Uterus (tissue), 4 donors: ENCODE measurements at places on chromosomes 4 and X. TPM values are rescaled to one million over a fixed set of nuclear protein-coding genes. Genes with fewer than 3 reads are reported as not detected.

DNA sequence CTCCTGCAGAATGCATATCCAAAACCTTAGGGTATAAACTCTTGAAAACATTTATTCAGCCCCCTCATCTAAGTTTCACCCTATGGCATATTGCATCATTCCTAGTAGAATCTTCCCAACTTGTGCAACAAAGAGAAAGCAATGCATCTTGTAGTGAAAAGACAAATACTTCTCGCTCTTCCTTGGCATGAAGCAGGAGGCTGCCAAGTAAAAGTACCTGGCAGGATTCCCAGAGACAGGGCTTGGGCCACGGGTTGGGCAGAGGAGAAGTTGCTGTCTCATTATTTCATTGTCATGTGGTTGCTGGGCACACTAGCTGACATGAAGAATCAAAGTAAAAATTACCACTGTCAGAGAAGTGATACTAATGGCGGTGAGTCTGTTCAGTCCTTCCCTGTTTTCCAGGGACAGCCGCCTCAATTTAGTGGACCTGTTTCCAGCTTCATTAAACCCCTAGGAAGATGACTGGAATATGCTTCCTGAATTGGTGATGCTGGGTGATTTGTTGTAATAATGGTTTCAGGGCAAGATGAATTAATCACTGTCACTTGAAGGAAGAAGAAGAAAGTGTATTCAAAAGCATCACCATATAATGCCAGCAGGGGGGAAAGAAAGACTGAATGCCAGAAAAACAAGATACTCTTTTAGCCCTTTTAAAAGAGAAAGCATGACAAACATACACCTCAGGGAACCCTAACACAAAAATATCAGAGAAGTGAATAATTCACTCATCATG, 380.5 kb upstream of the IGFBP7 start:
- no peak for DNase-seq

DNA sequence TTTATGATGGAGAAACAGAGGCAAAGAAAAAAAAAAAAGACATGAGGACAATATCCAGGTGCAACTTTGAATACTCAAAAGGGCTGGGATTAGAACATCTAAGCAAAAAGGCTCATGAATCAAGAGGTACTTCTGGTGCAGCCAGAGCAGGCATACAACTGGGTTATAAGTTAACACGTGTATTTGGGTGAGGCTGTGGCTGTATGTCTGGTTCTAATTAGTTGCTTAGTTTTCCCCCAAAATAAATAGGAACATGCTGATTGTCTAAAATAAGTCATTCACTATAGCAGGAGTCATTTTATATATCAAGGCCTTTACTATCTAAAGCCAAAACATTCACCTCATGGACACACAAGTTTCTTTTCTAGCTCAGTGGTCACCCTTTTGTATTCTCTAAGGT, 20.2 kb downstream of the NHS start:
- DNase-seq, result no peak

- no peak for DNase-seq
These were observed 17.9 kb upstream of the PDE5A start for GRCh38 chr4:119646347-119647071.

GRCh38 chr4:76588274-76588673, 153.2 kb downstream of the SHROOM3 start:
- DNase-seq, result no peak

DNA sequence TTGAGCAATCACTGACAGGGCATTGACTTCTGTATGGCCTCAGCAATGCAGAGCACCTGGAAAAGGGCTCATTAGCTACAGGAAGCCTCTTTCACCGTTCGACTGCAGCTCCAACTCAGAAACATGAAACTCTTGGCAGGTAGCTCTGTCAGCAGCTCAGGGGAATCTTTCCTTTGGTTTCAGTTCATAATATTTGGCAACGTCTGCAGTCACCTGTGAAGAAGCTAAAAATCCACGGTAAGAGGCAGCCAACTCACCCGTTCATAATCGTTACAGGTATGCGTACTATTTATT, 354.9 kb downstream of the CAMK2D start:
- no peak for DNase-seq

DNA sequence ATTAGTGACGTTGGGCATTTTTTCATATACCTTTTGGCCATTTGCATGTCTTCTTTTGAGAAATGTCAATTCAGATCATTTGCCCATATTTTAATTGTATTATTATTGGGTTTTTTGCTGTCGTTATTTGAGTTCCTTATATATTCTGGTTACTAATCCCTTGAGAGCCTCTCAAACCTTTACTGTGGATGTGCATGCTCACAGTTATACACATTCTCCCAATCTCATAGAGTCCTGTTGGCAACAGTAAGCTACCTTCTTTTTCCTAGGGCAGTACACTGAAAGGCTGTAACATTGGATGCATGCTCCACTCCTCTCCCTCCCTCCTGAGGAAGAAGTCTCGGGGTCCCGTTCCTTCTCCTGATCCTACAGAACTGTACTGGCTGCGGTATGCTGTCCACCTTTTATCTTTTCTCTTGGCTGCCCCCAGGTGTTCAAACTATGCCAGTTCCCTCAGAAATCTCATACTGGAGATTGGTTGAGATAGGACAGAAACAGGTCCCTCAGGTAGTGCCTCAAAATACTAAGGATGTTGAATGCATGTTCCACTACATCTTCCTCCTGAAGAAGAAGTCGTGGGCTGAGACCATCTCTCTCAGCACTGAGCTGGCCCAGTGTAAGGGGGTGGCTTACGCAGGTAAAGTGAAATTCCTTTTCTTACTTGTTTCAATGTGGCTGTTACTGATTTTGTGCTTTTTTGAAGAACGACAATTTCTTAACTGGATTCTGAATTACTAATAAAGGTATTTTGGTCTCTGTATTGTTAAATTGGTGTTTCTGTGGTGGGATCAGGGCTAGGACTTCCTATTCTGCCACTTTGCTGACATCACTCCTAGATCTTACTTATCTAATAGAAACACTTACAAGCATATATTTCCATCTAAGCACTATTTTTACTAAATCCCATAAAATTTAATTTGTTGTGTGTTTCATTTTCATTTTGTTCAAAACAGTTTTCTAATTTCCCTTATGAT, 145.4 kb upstream of the HUWE1 start:
- no peak for DNase-seq

DNA sequence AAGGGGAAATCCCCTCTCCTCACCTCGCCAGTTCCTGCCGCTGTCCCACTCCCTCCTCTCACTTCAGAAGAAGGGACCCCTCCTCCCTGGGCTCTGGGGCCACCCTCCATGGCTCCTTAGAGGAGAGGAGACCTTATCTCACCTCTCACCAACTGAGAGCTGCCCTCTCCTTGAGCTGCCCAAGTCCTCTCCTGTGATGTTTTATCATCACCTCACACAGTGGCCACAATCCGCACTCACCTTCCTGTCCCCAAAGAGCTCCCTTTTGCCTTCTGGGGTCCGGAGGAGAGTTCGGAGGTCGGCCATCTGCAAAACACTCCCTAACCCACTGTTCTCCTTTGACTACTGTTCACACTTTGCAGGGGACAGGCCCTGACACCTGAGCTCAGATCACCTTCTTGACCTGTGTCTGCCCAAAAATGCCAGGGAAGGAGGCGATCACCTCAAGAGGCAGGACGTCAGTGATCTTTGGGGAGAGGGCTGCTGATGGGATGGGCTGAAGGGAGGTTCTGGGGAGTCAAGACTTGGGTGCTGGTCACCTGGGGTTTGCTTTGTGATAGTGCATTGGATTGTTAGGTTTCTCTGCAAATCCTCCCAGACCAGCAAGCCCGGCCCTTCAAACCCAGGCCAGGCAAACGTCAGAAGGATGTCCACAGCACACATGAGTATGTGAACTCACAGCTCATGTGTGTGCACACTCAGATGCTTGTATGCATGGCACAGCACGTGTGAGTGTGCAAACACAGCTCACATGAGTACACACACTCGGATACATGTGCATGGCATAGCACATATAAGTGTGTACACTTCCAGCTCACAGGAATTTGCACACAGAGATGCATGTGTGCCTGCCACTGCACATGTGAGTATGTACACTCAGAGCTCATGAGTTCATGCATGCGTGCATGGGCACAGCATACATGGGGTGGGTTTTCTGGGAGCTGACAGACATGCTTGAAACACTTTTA, 41.8 kb downstream of the HTRA3 start:
- DNase-seq, result peak; percentile 8

DNA sequence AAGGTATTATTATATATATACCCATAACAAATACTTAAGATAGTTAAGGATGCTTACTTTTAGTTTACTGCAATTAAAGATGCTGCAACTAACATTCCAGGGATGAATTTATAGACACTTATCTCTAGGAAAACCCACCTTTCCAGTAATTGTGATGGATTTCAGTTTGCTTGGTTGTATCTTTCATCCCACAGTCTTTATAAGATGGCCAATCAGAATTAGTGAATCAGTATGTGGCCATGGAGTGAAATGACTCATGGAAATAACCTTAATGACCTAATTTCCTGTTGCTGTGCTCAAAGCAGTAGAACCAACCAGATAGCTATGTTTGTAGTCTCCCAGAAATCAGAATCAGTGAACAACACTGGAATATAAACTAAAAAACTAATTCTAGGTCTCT, 26.4 kb downstream of the MOSPD2 start:
- no peak for DNase-seq

DNA sequence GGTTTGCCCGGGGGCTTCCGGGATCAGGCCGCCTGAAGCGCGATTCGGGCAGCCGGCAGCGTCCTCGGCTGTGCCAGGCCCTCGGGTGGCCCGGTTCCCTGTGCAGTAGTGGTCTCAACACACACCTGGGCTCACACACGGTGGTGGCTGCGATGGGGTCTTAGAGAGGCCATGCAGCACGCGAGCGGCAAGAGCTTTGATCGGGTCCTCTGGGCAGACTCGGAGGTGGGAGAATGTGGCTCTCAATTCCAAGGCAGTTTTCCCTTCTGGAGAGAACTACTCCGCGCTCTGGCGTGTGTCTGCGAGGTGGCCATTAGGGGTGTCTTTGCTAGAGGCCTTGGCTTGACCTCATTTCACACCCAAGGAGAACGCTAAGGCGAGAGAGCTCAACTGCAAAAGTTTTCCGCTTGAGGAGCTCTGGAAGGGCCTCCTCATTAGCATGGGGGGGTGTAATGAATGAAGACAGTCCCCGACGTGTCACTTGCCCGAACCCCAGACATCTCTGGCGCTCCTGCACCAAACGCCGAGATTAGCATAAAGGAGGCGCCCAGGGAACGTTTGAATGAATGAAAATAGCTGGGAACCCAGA, 771 bp upstream of the RBPJ start:
- DNase-seq, result no peak

Gene SSX1
- not detected for total RNA-seq

Gene TLL1
- total RNA-seq, result 9.7 TPM

Gene SPANXC
- not detected for total RNA-seq

Gene CXCL10
- not detected for total RNA-seq

Gene SULT1B1
- total RNA-seq, result 2.4 TPM
